Endodermal cell (in vitro differentiated cells): ENCODE measurements at places on chromosomes 11 and 22. TPM values are rescaled to one million over a fixed set of nuclear protein-coding genes. Genes with fewer than 3 reads are reported as not detected.

FAM180B gene
- 0.16 and 0.20 TPM in 2 replicates for total RNA-seq

PACSIN3 gene
- 54.9 to 73.6 TPM (median 66.6 TPM) in 3 replicates for total RNA-seq

DDX25 gene
- total RNA-seq, result 7.8 to 11.2 TPM (median 8.4 TPM) in 3 replicates

MOGAT2 gene
- not detected in 2 replicates for total RNA-seq

C11orf87 gene
- total RNA-seq, result not detected in 3 replicates

DUSP8 gene
- 4.4 to 20.5 TPM (median 4.7 TPM) in 3 replicates for total RNA-seq

CCDC157 gene
- total RNA-seq, result 3.6 to 7.2 TPM (median 7.0 TPM) in 3 replicates
